Sciatic nerve (tissue), 2 donors: ENCODE measurements at places on chromosomes 16 and 17.

GRCh38 chr16:24820522-24820921, 25.2 kb upstream of the SLC5A11 start:
- DNase-seq: no peak

- DNase-seq: no peak
Observed at GRCh38 chr17:81489998-81490992, 22.3 kb downstream of the ACTG1 start.

- DNase-seq: no peak
Observed at GRCh38 chr16:69307856-69308255, 3.3 kb upstream of the VPS4A start.

- DNase-seq: no peak
Observed at GRCh38 chr16:66609139-66609510, 4.6 kb downstream of the CMTM3 start.

- DNase-seq: no peak
Observed at GRCh38 chr17:7807206-7807605, 26.8 kb upstream of the KDM6B start.
